NCI-H748 treated with DMSO at 0.1 percent for 48 hours (cell line): ENCODE measurements at places on chromosomes 11 and 22.

DNA sequence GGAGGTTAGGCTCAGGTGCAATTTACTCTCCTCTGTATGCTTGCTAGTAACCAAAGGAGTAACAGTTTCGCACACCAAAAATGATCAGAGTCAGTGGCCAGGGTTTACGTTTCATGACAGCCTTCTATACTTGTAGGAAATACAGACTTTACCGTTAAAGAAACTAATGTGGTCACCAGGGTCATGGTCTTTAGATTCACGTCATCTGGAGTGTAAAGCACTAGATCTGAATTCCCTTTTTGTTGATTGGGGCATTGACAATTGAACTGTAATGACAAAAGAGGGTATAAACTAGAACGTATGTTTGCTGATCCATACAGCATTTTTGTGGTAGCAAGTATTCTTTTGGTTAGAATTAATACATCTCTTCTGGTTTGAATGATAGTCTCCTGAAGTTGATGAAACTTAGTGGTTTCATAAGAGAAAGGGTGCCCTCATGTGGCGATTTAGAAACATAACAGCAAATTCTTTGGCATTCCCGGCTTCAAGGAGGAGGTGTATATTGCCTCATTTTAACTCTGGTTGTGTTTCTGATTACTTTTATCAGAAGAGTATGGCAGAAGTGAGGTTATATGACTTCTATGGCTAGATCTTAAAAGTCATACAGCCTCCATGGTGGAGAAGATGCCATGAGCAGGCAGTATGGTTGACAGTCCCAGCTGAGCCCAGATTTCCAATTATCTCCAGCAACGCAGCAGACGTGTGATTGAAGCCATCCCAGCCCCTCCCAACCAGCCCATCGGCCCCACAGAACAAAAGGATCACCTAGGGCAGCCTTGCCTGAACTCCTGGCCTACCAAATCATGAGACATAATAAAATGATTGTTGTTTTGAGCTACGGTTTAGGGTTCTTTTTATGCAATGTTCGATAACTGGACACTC is 35.1 kb downstream of the MMP7 start:
- DNase-seq = peak; percentile 47

- DNase-seq = no peak
These were observed 36.7 kb downstream of the CAPN1 start for GRCh38 chr11:65218446-65218845.

- DNase-seq = no peak
These were observed 761 bp upstream of the NXPE4 start for GRCh38 chr11:114596175-114596919.

GRCh38 chr11:114889594-114890011 is 211.3 kb downstream of the NXPE2 start:
- DNase-seq = peak; percentile 2

- DNase-seq = no peak
These were observed 864.3 kb downstream of the TBC1D22A start for GRCh38 chr22:47626428-47627390.
